ENCODE measurements at places on chromosomes 2 and 18.
A peak's percentile ranks its signal among the peaks of the same experiment; 100 is the strongest.

DNA sequence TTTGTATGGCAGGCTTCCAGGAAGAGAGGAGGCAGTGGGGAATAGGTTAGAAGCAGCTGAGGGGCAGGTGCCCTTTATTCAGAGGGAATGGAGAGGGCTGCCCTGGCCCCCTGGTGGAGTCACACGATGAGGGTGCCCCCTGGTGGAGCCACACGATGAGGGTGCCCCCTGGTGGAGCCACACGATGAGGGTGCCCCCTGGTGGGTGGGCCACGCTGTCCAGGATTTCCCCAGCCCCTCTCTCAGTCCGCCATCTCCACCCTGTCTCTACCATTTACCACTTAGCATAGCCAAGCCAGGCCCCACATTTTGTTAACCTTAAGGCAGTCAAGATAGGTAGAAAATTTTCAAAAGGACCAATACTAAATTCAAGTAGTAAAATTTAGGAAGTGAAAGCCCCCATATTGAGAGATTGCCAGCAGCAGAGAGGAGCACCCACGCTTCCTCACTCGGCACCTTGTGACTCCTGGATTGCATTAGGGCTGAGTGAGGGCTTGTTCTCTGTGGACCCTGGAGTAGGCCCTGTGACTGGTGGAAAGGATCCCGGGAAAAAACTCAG, 10.4 kb upstream of the FAM228A start:
- DNase-seq = peak; percentile 3

DNA sequence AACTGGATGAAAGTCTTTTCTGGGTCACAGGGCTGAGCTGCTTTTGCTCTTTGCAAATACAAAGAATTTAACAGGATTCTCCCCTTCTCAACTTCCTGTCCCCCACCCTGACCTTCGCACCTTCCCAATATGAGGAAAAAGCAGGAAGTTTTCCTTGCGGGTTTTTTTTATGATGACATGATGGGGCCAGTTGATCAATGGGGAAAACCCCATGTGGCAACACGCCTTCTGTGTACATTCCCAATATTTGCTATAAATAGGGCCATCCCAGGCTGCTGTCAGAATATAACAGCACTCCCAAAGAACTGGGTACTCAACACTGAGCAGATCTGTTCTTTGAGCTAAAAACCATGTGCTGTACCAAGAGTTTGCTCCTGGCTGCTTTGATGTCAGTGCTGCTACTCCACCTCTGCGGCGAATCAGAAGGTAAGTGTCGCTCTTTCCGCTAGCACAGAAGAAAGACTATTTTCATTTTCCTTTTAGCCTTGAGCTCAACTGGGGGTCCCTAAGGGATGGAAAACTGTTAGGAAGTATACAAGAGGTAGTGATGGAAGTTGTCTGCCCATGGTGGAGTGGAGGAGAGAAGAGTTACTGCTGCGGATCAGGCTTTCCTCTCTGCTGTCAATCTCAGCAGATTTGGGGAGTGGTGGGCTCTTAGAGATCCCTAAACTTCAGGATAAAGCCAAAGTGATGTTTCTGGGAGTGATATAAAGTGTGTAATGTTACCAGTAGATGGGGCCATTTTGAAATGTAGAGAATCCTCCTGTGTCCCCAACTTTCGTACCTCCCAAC, at the start of gene CCL20:
Gene CCL20 (plus strand): TSS at position 281 of the 792 bp plus-strand sequence. CDS start 70 bp downstream, at position 351.
- no peak for DNase-seq

DNA sequence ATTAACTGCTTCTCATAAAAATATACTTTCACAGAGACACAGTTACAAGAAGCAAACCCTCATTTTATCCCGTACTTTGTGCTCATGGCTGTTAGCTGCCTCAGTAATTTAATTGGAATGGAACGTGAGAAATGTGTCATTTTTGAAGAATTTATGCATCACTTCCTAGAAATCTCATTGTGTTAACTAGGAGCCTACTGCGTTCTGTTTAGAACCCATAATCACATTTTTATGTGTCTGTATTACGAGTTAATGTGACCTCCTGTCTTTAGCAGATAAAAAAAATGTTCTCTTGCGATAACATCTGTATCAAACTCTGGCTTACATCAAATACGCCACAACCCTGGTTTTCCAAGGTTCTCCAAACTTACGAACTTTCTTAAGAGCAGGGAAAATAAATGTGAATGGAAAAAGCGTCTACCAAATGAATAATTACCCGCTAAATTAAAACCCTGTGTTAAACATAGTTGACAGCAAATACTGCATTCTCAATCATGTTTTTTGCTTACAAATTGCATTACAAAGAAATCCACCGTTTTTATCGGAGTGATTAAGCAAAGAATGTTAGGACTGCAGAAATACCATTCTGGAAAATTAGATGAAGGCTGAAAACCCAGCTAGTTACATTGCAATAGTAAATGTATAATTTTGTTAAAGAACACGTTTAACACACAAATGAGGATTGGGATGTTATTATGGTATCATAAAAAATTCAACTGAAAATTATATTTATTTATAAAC, 12.1 kb upstream of the GBX2 start:
- no peak for DNase-seq

DNA sequence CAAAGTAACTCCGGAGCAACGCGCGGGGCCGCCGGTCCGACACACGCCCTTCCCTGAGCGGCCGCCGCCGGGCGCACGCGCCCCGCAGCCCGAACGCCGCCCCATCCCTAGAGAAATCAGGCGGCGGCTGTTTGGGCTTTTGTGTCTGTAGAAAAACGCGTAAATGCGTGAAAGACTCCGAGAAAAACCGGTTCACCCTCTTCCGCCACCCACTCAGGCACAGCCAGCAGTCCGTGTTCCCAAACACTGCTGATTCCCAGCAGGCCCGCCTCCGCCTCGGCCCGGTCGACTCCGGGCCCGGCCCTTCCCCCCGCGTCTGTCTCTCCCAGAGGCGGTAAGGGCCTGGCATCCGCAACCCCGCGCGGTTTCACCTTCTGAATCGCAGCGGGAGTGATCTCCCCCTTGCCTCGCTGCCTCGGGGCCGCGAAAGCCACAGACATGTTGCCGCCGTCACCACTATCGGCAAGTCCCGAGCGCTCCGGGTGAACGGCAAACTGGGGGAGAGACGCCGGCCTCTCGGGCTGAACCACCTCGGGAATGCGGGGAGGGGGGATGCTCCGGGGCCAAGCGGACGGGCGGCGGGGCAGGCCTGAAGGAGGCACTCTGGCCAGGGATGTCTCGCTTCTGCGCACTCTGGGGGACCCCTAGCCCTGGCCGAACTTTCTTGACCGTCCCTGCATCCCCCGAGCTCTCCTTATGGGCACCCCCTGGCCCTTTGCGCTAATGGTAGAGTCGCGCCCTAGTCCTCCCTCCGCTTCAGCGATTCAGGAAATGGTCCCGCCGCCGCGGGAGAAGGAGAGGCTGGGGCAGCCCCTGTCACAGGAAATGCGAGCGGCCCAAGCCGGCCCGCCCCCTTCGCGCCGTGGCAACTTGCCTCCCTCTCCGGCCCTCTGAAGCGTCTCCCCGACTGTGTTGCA, at the start of gene SS18:
Gene SS18 (minus strand): TSS at position 484 of the 917 bp plus-strand sequence. CDS start 44 bp downstream, at position 440.
- DNase-seq = peak; percentile 91

DNA sequence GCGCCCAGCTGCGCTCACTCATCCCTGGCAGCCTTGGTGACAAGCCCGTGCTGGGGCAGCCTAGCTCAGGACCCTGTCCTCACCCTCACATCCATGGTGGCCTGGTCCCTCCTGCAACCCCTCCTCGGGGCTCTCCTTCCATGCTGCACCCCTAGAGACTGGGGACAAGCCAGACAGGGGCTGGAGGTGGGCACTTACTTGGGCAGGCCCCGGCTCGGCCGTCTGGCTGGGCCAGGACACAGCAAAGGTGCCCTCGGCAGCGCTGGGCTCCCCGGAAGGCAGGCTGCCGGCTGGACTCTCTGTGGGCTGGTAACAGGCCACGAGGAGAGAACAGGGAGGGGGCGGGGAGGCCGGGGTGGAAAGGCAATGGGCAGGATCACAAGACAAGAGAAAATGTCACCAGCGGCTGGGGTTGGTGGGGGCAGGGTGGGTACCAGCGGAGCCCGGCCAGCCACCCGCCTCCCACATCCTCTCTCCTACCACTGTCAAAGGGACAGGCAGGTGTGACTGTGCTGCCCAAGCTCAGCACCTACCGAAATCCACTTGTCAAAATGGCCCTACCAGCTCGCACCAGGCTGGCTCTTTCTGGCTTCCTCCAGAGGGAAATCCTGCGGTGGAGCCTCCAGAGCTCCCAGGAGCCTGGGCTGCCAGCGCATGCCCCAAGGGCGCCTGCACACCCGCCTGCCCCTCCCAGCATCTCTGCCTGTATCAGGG, 54.7 kb downstream of the BIN1 start:
- no peak for DNase-seq

DNA sequence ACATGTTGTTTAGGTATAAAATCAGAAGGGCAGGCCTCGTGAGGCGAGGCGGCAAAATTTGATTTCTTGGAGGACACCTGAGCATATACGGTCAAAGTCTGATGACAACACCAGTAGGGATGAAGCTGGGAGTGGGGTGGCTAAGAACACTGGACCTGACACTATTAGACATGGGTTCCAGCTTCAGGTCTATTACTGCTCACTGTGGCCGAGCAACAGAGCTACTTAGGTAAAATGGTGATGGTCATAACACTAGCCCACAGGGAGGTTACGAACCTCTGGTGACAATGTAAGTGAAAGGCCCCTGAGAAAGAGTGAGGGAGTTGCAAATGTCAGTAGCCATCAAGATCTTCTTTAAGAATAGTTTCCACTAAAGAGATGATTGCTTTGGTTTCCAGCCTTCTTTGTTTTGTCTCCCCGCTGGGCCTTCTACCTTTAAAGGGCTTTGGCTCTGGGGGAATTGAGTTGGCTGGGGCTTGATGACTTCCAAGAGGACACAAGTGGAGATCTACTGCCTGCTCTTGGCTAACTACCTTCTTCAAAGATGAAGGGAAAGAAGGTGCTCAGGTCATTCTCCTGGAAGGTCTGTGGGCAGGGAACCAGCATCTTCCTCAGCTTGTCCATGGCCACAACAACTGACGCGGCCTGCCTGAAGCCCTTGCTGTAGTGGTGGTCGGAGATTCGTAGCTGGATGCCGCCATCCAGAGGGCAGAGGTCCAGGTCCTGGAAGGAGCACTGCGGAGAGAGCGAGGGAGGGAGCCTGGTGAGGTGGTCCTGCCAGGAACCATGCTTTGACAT, 3.5 kb downstream of the IL1B start:
- DNase-seq = no peak

DNA sequence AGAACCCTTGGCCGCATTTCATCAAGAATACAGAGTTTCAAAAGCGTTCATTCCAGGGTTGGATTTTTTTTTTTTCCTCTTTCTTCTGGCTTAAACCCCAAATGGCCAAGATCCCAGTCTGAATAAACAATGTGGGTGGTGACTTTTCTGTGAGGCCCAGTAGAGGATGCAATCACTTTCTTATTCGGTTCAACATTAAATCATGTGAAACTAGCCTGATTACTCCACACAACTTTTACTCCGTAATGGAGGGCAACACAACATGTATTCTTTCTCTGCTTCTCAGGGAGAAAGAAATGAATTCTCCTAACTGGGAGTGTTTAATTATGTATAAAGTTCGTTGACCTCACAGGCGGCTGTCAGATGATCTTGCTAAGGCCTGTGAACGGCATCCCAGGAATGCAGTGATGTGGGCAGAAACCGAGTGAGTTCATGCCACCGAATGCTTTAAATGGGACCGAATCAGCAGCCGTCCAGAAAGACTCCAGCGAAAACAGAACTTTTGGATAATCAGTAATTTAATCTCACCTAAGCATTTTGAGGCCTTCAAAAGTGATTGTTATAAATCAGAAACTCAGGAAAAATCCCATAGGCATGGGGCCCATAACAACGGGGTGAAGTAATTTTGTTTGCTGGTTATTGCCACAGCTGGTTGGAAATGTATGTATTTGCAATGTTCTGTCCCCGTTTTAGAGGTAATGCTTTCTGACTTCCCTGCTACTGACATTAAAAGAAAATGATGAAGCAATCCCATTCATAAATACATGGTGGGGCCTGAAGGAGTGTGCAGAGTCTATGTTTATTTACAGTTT, 81.5 kb downstream of the BCL2 start:
- no peak for DNase-seq

DNA sequence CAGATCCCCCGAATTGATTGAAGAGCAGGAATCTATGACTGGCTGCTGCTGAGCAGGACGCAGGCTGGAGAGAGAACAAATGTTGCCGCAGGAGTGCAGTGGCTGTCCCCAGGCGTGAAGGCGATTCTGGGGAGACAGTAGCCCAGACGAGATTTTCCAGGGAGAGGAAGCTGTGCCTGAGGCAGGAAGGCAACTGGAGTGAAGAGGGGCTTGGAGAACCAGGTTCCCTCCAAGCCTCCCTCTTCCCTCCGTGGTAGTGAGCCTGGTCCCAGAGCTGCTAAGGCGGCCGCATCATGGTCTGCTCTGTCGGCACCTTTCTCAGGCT, 1.3 kb upstream of the NPPC start:
- DNase-seq = no peak

GRCh38 chr2:47616506-47616905, 166.4 kb upstream of the MSH6 start:
- DNase-seq = no peak

- DNase-seq = no peak
Measured at GRCh38 chr2:100632759-100633158, 70.0 kb downstream of the PDCL3 start.

DNA sequence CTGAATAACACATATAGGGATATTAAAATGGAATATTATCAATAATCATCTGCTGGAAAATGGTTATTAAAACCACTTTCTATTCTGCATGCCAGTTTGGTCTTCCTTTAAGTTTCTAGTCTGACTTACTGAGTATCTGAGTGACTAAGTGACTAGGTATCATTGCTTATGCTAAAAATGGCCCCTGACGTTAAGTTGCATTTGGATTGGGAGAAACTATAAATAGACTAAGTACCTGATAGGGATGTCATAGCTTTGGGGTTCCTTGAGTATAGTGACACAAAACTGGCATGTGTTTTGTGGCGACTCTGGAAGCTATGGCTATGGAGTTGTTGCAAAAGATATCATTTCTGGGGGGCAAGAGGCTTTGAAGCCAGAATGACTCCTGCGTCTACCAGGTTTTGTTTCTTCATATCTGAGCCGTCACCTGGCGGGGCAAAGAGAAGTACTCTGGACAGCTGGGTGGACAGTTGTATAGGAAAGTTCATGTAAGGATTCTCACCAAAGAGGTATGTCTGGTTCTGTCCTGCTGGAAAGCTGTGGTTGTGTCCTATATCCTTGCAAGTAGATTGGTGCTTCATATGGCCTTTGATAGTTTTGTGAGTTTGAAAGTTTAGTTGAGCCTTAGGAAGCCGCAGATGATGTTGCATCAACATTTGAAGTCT, 17.9 kb downstream of the ITGAV start:
- DNase-seq = no peak

Measured in NCI-H1092 treated with DMSO at 0.1 percent for 48 hours (cell line).